Left renal pelvis (tissue), 4 donors: ENCODE measurements at places on chromosomes 6 and 20. TPM values are rescaled to one million over a fixed set of nuclear protein-coding genes. Genes with fewer than 3 reads are reported as not detected.

GRCh38 chr6:50661636-50662035 is 51.7 kb upstream of the TFAP2D start:
- DNase-seq, result no peak

GRCh38 chr6:154805288-154805911 is 72.2 kb downstream of the SCAF8 start:
- no peak for DNase-seq

GRCh38 chr6:120954111-120954510 is 380.2 kb downstream of the TBC1D32 start:
- no peak for DNase-seq

DNA sequence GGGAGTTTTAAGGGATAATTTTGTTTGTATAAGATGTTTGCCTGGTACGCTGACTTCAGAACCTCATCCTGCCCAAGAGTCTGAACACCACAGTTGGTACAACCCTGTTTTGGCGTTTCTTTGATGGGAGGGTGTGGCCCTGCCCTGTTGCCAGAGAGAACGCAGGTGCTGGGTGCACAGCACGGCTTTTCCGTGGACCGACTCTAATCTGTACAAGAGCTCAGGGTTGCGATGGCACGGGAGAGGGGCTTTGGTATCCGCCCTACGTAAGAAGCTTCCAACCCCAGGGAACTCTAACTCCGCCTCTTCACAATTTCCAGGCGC is 1.3 kb downstream of the CYP24A1 start:
- DNase-seq, result no peak

DNA sequence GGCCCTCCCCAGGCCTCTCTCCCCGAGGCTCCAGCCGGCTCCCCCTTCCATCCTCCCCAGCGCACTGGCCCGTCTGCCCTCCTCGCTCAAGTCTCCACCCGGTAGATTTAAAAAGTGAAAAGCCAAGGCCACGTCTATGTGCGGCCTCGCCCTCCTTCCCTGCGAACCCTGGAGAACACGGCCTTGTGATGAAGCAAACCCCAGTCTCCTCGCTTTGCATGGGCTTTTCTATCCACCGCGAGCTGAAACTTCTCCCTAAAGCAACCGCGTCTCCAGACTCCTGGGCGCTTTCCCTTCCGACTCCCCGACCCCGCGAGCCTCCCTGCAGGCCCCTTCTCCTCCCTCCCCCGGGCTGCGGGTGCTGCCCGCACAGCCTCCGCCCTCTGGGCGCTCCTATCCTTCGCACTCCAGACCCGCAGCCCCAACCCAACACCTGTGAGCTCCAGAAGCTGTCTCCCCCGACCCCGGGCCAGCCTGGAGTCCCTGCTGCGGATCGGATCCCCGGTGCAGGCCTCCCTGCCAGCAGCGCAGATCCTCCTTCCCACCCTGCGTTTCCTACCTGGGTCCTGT is 265.2 kb upstream of the QKI start:
- DNase-seq, result no peak

GRCh38 chr6:101393251-101393828 is at the start of gene GRIK2:
Gene GRIK2 (plus strand): TSS chr6:101393708.
- DNase-seq, result no peak

- DNase-seq, result no peak
Measured at GRCh38 chr6:22328474-22328873, 31.6 kb upstream of the PRL start.

DNA sequence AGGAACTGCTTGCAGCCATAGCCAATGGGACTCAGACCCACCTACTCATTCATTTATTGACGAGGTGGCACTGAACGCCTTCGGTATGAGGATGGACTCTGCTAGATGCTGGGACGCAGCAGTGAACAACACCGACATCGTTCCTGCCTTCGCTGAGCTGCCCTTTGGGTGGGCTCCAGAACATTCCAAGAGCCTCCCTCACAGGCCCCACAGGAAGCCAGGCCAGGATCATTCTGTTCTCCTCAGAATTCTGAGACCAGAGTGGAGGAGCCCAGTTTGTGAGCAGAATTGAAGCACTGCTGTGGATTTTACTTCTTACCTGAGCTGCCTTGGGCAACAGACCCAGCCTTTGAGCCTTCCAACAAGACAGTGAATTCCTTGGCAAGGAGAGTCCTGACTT is 82.1 kb downstream of the KCNB1 start:
- DNase-seq, result no peak

DNA sequence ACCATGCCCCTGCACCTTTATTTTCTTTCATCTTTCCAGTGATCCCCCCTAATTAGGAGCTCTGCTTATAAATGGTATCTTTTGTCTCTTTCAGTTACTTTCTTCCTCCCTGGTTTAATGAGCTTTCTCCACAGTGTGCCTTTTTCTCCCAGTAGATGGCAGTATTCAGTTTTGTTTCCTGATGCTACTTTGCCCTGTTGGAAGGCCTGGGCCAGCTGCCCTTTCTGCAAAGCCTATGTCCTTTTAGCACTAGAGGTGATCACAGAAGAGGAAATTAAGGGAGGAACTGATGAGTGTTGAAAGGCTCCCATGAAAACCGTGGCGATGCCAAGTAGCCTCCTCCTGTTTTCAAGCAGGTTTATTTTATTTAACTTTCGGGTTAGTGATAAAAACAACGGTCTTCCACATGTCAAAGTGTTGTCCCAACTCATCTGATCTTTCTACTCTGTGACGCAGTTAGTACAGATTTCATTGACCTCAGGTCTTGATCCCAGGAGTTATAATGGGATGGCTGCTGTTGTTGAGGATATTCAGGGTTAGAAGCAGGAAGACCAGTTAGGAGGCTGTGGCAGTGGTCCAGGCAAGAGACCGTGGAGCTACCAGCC is 184.2 kb upstream of the BMP2 start:
- DNase-seq, result no peak

- DNase-seq, result no peak
Measured at GRCh38 chr6:147194652-147195411, 9.4 kb upstream of the STXBP5 start.

DNA sequence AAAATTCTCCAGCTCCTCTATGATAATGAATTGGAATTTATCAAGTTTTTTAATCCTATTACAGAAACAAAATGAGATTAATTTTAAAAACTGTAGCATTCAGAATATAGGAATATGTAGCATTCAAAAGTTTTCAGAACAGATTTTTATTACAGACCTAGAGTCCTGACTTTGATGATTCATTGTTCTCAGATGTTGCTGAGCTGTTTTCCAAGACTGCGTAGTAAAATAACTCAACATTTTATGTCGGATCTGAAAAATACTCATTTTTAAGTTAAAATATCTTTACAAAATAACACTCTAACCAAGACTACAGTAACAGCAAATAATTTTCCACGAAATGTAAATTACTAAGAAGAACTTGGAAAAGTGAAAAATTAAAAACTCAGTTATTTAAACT is 67.1 kb downstream of the SYCP2 start:
- DNase-seq, result no peak

GRCh38 chr6:94074764-94075163 is 655.4 kb upstream of the EPHA7 start:
- DNase-seq, result no peak

DNA sequence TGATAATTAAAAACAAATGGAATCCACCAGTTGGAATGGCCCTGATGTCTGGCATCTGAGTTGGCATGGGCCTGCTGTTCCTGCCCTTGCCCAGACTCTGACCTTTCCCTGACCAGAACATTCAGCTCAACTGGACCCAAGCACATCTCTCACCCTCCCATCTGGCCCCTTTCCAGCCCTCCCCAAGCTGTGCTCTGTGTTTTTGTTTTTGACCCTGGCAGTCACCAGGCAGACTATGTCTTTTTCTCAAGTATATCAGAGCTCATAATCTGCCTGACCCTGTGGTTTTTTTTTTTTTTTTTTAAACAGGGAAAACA is 117.6 kb downstream of the TRDN start:
- DNase-seq, result no peak

DNA sequence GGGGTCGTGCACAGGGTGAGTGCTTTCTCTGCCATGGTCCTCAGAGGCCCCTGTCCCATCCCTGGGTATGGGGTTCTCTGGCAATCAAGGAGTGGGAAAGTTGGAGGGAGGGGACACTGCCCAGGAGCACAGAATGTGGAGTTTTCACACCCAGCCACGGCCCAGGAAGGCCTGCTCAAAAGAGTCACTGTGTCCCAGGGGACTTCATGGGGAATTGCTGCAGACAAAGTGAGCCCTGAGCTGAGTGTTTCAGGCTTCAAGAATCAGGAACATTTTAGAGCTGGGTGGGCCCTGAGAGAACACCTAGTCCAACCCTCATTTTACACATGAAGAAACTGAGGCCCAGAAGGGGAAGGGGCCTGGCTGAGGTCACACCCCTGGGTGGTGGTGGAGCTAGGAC is 5.7 kb downstream of the MAPK13 start:
- DNase-seq, result no peak

GRCh38 chr20:5864873-5865587 is 85.3 kb downstream of the TRMT6 start:
- DNase-seq, result no peak

DNA sequence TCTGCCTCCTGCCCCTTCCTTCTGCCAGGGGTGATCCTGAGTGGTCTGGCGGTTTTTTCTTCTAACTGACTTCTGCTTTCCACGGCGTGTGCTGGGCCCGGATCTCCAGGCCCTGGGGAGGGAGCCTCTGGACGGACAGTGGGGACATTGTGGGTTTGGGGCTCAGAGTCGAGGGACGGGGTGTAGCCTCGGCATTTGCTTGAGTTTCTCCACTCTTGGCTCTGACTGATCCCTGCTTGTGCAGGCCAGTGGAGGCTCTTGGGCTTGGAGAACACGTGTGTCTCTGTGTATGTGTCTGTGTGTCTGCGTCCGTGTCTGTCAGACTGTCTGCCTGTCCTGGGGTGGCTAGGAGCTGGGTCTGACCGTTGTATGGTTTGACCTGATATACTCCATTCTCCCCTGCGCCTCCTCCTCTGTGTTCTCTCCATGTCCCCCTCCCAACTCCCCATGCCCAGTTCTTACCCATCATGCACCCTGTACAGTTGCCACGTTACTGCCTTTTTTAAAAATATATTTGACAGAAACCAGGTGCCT is 10.2 kb downstream of the SLC29A1 start:
- no peak for DNase-seq

DNA sequence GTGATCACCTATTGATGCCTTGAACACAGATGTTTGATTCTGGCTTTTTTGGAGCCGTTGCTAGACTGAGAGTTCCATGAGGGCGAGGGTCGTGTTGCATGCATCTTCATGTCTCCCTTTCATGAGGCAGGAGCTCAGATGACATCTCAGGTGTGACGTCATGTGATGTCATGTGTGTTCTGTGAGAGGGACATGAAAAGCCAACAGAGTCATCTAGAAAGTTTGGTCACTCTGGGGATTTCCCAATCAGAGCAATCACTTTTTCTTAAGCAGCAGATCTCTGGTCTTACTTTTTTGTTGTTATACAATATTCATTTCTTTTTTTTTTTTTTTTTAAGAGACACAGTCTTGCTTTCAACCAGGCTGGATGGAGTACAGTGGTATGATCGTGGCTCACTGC is 411.8 kb downstream of the PREX1 start:
- DNase-seq, result no peak

DNA sequence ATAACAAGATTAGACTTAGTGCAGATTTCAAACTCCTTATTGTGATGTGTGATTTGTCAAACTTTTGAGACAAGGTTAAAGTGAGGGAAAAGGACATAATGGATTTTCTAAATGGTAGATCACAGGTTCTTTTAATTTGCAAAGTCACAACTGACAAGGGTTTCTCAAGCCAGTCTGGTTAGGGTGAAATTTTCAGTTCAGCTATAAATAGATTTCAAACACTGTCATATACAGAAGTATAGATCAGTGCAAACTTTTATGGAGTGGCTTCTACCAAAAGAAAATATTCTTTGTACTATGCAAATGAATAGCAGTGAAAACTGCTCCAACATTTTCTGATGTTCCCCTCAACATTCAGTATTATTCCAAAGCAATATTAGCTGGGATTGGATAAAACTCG is 337.1 kb upstream of the MAN1A1 start:
- no peak for DNase-seq

Gene MEP1A
- polyA plus RNA-seq, result not detected

Gene RAB23
- 43.5 TPM for polyA plus RNA-seq

Gene DSP
- 95.4 TPM for polyA plus RNA-seq

Gene SMOC2
- 36.9 TPM for polyA plus RNA-seq

Gene TP53TG5
- 1.8 TPM for polyA plus RNA-seq

Gene ADAM33
- polyA plus RNA-seq, result 12.0 TPM

Gene FAXC
- 6.4 TPM for polyA plus RNA-seq
